ENCODE measurements at places on chromosomes 1 and 21. TPM values are rescaled to one million over a fixed set of nuclear protein-coding genes. Genes with fewer than 3 reads are reported as not detected.

The USH2A gene
- not detected for total RNA-seq

The CRNN gene
- not detected for total RNA-seq

The OR10Z1 gene
- total RNA-seq: not detected

The GJA4 gene
- 0.17 TPM for total RNA-seq

The BCAR3 gene
- total RNA-seq: 138 TPM

The FCMR gene
- total RNA-seq: 3.5 TPM

The PRAMEF4 gene
- total RNA-seq: not detected

The VAV3 gene
- 9.7 TPM for total RNA-seq

The CELA3A gene
- not detected for total RNA-seq

The CDA gene
- 23.6 TPM for total RNA-seq

The OR2AK2 gene
- total RNA-seq: not detected

The PLA2G4A gene
- 11.4 TPM for total RNA-seq

The PDE4B gene
- not detected for total RNA-seq

The SLC22A15 gene
- 7.1 TPM for total RNA-seq

The A3GALT2 gene
- not detected for total RNA-seq

The MPZ gene
- 0.56 TPM for total RNA-seq

The SNIP1 gene
- total RNA-seq: 9.5 TPM

The IGSF8 gene
- 25.2 TPM for total RNA-seq

The AGT gene
- total RNA-seq: not detected

The PDZK1IP1 gene
- total RNA-seq: 0.65 TPM

The SPRR2A gene
- 3.5 TPM for total RNA-seq

The ILDR2 gene
- total RNA-seq: not detected

The RGS18 gene
- total RNA-seq: 0.48 TPM

The S100A7A gene
- total RNA-seq: not detected

The RNU1-2 gene
- total RNA-seq: 4,441 TPM

The CFHR3 gene
- not detected for total RNA-seq

The CFHR4 gene
- total RNA-seq: not detected

The CEP85 gene
- 18.9 TPM for total RNA-seq

The SYDE2 gene
- 3.5 TPM for total RNA-seq

The CD48 gene
- total RNA-seq: not detected

The DMRTA2 gene
- not detected for total RNA-seq

The PPFIA4 gene
- total RNA-seq: 0.25 TPM

The PLOD1 gene
- 84.0 TPM for total RNA-seq

The MFAP2 gene
- 53.4 TPM for total RNA-seq

The NUP133 gene
- 31.6 TPM for total RNA-seq

The UMODL1 gene
- total RNA-seq: not detected

The GLIS1 gene
- total RNA-seq: not detected

The FUCA1 gene
- total RNA-seq: 11.1 TPM

The FAM163A gene
- total RNA-seq: not detected

The PRKACB gene
- 12.8 TPM for total RNA-seq

The U2AF1 gene
- 35.2 TPM for total RNA-seq

The BLACAT1 gene
- total RNA-seq: 2.4 TPM

The DNM3 gene
- total RNA-seq: 2.1 TPM
